NCI-H1694 (cell line): ENCODE measurements at places on chromosomes 6 and 20.

DNA sequence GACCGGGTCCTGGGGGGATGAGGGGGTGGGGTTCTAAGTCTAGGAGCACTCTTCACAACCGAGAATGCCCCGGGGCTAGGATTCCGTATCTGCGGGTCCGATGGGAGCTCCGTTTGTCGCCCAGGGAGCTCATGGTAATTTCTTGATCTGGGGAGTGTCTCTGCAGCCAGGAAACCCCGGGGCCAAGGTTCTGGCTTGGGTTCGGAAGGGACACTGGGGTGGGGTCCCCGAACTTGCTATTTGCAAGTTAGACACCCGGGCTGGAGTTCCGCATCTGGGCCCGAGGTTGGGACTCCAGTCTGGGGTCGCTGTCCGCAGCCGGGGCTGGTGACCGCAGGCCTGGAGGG, 397 bp downstream of the PEDS1 start:
- no peak for DNase-seq

GRCh38 chr6:157270308-157270707, 53.0 kb downstream of the TMEM242 start:
- DNase-seq = no peak

GRCh38 chr20:48180618-48181017, 395.3 kb upstream of the SULF2 start:
- DNase-seq = no peak

DNA sequence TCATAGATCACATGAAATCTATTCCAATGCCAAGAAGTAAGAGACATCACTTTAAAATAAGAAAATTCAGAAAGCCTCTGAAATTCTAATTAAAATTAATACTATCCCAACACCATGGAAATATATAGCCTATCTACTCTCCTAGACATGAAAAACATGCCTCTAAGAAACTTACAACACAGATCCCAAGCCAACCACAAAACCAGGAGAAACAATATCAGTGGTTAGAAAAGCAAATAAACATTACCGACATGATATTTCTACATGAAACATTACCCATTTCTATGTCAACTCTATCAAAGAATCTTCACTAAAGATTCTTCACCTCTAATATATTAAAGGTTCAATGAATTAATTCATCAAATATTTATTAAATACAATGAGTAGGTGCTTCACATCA, 4.8 kb downstream of the EPB41L2 start:
- DNase-seq = no peak

- DNase-seq = no peak
These were observed 149.8 kb upstream of the PRND start for GRCh38 chr20:4571759-4572531.

GRCh38 chr20:4720041-4720976, 1.4 kb upstream of the PRND start:
- DNase-seq = peak; percentile 36

DNA sequence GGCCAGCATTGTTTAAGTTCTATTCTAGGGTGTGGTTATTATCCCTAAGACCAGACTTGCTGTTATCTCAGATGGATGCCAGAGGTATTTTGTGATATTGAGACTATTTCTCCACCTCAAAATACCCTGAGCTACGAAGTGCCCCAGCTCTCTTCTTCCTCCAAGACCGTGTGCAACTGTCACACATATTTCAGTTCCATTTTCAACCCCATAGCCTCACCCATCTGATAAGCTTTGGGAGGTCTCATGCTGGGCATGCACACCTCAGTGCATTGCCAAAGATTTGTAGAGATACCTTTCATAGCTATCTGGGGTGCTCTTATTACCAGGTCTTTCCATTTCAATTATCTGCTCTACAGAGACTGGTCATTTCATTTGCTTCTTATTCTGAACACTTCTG, 815.8 kb upstream of the EYS start:
- DNase-seq = no peak

GRCh38 chr20:13856354-13856753, 71.5 kb downstream of the NDUFAF5 start:
- no peak for DNase-seq

DNA sequence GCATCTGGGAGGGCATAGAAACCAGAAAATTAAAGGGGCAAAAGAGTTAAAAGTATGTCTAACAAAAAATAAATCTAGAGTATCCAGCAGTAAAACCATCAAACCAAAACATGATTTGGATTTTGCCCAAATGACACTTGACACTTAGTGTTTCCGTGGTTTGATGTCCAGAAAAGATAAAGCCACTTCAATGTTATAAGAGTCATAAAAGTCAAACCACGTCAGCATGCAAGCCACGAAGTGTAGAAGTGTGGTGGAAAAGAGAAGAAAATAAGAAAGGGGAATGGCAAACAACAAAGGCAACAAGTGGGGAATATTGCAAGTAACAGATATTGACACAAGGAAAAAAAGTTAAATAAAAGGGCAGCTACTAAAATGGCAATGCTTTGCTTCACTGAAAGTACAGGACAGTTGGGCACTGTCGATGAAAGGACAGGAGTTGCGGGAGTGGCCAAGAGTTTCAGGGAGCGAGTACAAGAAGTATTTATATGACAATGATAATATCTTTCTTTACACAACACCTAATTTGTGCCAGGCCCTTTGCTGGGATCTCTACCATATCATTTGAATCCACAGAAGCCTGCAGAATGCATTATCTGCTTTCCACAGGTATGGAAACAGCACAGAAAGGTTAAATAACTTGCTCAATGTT, 6.3 kb upstream of the HDDC2 start:
- DNase-seq = no peak

GRCh38 chr6:164014346-164015087, 600.0 kb downstream of the QKI start:
- no peak for DNase-seq

- no peak for DNase-seq
These were observed 55.9 kb downstream of the TBC1D7 start for GRCh38 chr6:13272131-13273046.

GRCh38 chr20:38187517-38187916, 22.4 kb upstream of the TGM2 start:
- DNase-seq = no peak

GRCh38 chr6:105136431-105137350, 43.1 kb downstream of the POPDC3 start:
- no peak for DNase-seq

DNA sequence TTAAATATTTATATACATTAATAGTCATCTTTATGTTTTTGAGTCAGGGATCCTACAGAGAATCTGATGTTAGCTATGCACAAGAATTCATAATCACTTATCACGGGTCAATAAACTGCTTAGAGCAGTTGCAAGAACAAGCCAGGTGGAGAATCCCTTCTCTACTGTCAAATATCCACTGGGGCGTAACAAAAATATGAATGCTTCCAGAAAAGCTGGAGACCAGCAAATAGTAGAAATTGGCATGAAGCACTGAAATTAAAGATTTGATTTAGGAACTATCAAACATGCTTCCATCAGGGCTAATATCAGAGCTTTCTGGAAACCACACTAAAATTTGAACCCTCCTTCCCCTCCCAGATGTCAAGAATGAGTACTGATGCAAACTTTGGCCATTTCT, 37.3 kb downstream of the ADGRG6 start:
- DNase-seq = no peak

DNA sequence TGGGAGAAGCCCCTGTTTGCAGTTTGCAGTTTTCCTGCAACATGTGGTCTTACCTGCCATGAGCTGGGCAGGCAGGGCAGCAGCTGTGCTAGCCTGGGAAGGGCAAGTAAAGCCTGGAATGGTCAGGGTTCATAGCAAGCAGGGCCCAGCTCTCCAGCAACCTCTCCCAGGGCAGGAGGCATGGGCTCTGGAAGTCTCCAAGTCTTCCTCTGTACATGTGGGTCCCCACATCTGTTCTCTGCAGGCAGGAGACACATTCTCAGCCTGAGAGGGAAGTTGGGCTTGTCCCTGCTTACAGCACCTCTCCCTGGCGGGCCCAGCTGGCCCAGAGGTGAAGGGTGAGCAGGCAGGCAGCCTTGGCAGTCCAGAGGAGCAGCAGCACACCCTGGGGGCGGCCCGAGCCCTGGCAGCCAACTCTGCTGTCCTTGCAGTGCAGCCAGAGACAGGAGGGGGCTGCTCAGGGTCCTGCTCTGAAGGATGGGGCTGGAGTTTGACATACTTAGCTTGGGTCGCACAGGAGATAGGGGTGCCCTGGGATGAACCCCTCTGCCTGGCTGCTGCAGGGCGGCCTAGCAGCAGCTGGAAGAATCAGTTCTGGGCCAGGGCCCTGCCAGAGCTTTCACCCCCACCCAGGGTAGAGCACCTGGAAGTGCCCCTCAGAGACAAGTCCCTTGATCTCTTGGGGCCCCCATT, 176.0 kb downstream of the MRPL14 start:
- DNase-seq = no peak

- no peak for DNase-seq
These were observed 684 bp downstream of the PAQR8 start for GRCh38 chr6:52362443-52363227.

DNA sequence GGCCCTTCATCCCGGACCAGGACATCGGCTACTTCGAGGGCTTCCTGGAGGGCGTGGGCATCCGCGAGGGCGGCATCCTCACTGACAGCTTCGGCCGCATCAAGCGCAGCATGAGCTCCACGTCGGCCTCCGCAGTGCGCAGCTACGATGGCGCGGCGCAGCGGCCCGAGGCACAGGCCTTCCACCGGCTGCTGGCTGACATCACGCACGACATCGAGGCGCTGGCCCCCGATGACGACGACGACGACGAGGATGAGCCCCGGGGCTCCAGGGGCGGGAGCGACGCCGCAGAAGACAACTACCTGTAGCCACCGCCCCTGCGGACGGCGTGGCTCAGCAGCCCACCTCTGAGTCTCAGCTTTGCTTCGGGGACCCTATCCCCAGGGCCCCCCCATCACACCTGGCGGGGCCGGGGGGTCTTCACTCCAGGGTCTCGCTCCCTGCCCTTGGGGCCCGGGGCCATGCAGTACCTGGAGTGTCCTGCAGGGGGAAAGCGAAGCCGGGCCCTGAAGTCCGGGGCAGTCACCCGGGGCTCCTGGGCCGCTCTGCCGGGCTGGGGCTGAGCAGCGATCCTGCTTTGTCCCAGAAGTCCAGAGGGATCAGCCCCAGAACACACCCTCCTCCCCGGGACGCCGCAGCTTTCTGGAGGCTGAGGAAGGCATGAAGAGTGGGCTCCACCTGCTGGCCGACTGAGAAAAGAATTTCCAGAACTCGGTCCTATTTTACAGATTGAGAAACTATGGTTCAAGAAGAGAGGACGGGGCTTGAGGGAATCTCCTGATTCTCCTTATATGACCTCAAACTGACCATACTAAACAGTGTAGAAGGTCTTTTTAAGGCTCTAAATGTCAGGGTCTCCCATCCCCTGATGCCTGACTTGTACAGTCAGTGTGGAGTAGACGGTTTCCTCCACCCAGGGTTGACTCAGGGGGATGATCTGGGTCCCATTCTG, 20.8 kb upstream of the HCK start:
- DNase-seq = peak; percentile 72

DNA sequence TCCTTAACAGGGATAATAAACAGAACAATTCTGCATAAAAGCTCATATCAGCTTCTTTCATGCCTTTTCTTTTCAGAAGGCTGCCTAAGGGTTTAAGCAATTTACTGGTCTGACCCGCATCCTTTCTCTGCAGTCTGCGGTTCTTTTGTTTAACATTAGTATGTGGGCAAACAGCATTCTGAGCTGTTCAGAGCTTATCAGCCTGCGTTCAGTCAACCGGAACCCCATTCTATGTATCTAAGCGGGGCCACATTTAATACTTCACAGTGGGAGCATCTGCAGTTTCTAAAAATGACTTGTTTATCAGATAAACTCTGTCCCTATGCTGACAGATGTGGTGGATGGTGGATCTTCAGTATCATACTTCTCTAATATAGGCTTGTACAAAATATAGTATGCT, 758.9 kb upstream of the MMS22L start:
- DNase-seq = no peak

DNA sequence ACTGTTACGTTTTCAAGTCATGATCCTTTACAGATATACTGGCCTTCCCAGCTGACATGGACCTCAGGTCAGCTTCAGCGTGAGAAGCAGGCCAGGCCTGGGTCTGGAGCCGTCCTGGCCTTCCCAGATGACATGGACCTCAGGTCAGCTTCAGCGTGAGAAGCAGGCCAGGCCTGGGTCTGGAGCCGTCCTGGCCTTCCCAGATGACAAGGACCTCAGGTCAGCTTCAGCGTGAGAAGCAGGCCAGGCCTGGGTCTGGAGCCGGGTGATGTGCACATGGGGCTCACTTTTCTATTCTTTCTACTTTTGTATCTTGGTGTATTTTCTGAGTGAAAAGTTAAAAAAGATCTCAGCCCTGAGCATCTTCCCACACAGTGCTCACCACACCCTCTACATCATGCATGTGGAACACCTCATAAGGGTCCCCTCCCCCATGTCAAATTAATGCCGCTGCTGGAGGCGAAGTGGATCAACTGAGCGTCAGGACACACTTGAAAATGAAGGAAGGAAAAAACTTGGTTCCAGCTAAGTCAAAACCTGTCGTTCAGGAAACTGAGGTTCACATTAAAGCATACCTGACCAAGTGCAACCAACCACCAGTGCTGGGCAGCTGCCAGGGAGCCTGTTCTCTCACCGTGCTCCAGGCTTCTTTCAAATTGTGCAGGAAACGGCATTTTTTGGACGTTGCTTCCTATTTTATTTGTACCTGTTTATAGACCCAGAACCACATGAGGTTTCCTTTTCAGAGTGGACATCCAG, 32.2 kb downstream of the KIF25 start:
- no peak for DNase-seq

- DNase-seq = no peak
These were observed 206.0 kb downstream of the ERMARD start for GRCh38 chr6:169957351-169957963.

- DNase-seq = no peak
These were observed 55.0 kb downstream of the QKI start for GRCh38 chr6:163469459-163469985.

- peak; percentile 5 for DNase-seq
These were observed 683.6 kb downstream of the KIF16B start for GRCh38 chr20:15889514-15890256.

DNA sequence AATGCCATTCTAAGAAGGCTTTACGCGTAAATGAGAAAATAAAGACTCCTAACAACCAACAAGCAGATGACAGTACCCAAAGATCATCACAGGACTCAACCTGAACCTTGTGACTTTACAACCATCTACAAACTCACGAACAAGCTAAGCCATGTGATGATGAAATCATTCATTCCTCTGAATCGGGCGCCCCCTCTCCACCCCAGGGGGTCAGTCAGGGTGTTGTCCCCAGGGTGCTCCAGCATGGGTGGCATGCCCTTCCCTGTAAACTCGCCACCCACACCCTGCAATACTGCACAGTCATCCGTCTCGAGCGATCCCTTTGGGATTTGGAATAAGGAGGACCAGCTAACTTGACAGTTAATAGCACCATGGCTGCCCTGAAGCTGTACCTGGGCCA, 12.6 kb downstream of the SERPINB6 start:
- DNase-seq = no peak

- DNase-seq = no peak
These were observed 500.9 kb downstream of the PREX1 start for GRCh38 chr20:48326868-48327267.

GRCh38 chr6:43088654-43089056, 12.5 kb downstream of the PTK7 start:
- DNase-seq = no peak

GRCh38 chr20:38218566-38218885, 42.0 kb downstream of the KIAA1755 start:
- no peak for DNase-seq
